ENCODE measurements at places on chromosomes 7 and 10.

- DNase-seq, result no peak
Observed at GRCh38 chr7:47939425-47940036, 8.7 kb downstream of the PKD1L1 start.

- DNase-seq, result no peak
Observed at GRCh38 chr10:102773986-102774385, 30.2 kb downstream of the WBP1L start.

GRCh38 chr10:84766923-84767322 is 438.5 kb downstream of the CCSER2 start:
- DNase-seq, result no peak

- no peak for DNase-seq
Observed at GRCh38 chr10:13993169-13993568, 337.6 kb downstream of the FRMD4A start.

- DNase-seq, result no peak
Observed at GRCh38 chr7:91999631-92000565, 59.2 kb downstream of the AKAP9 start.

- no peak for DNase-seq
Observed at GRCh38 chr7:11516328-11516727, 315.7 kb downstream of the THSD7A start.

GRCh38 chr10:49314806-49315205 is 15.8 kb downstream of the C10orf71 start:
- DNase-seq, result no peak

DNA sequence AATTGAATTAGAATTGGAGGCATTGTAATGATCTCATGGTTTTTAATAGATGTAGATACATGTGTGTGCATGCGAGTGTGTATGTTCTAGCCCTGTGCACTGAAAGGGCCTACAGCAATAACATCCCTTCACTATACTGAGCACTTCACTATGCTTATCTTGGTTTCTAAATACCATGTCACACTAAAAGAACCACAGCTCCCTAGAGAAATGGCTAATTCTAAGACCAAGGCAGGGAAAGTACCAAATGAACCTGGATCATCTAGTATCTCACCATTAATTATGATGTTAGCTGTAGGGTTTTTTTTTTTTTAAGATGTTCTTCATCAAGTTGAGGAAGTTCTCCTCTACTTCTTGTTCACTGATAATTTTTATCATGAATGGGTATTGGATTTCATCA is 55.1 kb downstream of the HECTD2 start:
- no peak for DNase-seq

DNA sequence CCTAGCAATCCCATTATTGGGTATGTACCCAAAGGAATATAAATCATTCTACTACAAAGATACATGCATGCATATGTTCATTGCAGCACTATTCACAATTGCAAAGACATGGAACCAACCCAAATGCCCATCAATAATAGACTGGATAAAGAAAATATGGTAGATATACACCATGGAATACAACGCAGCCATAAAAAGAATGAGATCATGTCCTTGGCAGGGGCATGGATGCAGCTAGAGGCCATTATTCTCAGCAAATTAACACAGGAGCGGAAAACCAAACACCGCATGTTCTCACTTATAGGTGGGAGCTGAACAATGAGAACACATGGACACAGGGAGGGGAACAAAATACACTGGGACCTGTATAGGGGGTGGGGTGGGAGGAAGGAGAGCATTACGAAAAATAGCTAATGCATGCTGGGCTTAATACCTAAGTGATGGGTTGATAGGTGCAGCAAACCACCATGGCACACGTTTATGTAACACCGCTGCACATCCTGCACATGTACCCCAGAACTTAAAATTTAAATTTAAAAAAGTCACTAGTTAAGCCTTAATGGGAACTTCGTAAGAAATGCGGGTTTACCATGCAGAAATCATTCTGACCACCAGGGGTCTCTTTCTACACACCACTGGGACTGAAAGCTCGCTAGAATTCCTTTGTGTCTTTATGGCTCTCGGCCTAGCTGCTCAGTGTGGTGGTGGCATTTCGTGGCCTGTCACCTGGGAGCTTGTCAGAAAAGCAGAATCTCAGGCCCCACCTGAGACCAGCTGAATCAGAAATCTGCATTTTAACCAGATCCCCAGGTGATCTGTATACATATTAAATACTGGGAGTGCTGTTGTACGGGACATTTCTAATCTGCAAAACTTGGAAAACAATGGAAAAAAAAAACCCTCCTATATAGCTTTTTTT is 9.5 kb downstream of the ANKRD1 start:
- no peak for DNase-seq

DNA sequence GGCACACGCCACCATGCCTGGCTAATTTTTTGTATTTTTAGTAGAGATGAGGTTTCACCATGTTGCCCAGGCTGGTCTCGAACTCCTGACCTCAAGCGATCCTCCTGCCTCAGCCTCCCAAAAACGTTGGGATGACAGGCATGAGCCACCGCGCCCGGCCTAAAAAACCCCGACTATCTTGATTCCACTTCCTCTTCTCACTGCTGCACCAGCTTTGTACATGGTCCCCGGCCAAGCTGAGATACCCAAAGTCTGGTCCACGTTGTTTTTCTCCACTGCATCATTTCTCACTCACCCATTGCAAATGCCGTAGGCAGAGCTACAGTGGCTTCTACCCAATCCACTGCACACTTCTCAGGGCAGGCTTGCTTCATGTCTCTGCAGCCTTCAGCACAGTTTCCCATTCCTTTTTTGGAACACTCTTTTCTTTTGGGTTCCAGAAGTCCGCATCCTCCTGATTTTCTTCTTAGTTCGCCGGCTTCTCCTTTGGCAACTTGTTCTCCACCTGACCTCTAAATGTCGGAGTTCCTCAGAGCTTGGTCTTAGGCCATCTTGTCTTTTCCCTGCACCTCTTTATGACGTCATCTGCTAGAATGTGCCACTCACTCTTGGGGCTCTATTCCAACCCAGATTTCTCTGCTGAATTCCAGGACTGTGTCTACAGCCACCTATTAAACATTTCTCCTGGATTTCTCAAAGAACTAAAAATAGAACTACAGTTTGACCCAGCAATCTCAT is 6.0 kb upstream of the GNB2 start:
- no peak for DNase-seq

DNA sequence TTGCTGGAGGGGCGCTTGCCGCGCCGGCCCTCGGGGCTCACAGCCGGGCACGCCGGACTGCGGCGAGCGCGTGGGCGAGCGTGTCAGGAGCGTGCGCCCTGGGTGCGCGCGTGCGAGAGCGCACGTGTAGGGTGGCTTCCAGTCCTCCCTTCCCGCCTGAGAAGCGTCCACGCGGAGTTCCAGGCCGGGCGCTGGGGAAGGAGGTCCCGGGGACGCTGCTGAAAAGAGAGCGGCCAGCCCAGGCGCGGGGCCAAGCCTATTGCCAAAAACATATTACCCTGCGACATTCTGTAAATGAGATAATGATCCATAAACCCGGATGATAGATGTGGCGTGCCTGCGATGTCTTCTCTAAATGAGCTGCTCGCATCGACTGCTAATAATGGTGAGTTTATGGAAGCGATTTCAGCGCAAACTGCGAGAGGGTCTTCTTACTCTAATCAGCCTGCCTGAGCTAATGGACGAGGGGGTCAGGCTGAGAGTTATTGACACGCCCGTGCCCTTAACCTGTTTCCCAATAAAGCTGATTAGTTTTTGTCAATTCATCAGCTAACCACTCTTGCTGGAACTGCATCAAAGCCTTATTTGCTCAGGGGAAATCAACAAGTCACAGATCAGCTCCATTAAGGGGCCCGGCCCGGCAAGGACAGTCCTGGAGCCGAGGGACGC is 8.0 kb upstream of the MNX1 start:
- no peak for DNase-seq

- no peak for DNase-seq
Observed at GRCh38 chr10:78807504-78808203, 261.1 kb upstream of the ZMIZ1 start.

GRCh38 chr10:28256776-28257175 is 46.1 kb downstream of the MPP7 start:
- no peak for DNase-seq

- DNase-seq, result no peak
Observed at GRCh38 chr7:13035233-13035632, 347.8 kb downstream of the ARL4A start.

DNA sequence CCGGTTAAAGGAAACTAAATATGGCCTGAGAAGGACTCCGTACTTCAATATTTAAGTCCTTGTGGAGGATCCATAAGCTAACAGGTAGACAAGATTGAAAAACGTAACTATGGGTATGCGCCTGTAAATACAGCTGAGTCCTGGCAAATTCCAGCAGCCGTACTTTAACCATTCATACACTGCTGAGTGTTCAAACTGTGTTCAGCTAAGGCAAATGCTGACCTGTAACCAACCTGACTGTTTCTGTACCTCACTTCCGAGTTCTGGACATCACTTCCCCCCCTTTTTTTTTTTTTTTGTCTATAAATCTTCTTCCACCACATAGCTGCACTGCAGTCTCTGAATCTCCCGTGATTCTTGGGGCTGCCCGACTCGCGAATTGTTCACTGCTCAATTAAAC is 69.1 kb downstream of the SRPK2 start:
- no peak for DNase-seq

GRCh38 chr7:65912237-65912636 is 39.4 kb downstream of the VKORC1L1 start:
- DNase-seq, result no peak

DNA sequence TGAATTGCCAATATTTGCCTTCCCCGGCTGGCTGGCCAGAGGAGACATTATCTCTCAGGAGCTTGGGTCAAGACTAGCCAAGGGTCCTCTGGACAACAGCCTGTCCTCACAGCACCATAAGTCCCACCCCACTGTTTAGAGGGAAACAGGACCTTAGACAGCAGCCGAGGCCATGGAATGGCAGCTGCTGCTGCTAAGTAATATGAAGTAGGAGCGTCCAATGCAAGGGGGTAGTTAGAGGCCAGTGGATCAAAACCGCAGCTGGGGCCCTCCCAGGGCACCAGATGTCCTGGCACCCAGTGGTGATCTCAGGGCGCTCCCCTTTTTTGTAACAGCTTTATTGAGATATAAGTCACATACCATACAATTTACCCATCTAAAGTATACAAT is 12.9 kb upstream of the KCP start:
- no peak for DNase-seq

GRCh38 chr7:34299066-34299465 is 359.0 kb upstream of the NPSR1 start:
- no peak for DNase-seq

- no peak for DNase-seq
Observed at GRCh38 chr10:3709456-3710060, 75.5 kb downstream of the KLF6 start.

GRCh38 chr7:69516238-69516820 is 81.9 kb upstream of the AUTS2 start:
- DNase-seq, result no peak

DNA sequence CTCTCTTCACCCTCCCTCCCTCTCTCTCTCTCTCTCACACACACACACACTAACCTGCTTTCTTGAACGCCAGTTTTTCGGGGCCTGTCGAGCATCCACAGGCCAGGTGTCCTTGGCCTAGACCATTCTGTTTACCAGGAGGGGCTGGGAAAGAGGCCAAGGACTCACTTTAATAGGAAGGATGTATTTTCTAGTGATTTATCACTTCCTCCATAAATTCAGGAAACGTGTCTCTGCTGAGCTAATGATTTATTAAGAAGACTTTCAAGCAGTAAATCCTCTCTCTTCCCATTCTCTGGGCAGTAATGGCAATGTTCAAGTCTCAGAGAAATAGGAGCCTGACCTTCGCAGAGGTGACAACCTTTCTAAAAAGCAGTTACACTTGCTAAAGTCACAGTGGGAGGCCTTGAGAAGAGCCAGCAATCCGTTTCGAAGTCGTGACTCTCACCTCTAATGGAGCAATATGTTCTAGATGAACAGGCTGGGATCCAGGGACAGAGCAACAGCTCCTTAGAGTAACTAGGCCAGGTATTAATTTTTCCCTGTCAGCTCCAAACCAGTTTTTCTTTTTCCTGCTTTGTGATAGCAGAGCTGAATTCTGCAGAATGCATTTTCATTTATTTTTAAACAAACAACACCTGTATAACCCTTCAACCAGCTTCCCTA is 1357.5 kb upstream of the SORCS1 start:
- no peak for DNase-seq

DNA sequence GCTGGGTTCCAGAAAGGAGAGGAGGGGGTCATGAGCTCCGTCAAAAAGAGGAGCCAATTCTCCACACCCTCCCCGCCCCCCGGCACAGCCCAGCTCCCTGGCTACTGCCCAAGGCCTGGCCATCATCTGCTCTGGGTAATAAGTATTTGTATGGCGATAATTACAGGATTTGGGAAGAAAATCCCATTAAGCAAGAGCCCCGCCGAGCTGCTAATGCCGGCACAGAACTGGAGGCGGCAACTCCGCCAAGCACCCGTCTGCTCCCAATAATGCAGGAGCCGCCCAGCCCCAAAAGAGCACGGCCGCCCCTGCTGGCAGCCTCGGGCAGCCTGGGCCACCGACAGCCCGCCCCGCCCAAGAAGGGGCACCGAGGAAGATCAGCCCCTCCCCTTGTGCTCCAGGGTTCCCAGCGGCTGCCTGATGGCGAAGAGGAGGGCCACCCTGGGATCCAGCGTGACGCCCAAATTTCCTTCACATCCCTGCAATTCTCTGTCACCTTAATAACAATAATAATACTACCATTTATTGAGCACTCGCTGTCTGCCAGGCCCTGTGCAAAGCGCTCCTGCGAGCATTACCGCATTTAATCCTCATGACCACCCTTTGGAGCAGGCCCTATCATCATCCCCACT is 5.9 kb downstream of the SLIT1 start:
- DNase-seq, result no peak

GRCh38 chr7:84261509-84261908 is 66.9 kb upstream of the SEMA3A start:
- no peak for DNase-seq

- no peak for DNase-seq
Observed at GRCh38 chr10:48300556-48300955, 5.9 kb upstream of the MAPK8 start.

GRCh38 chr7:18357691-18358090 is 137.9 kb upstream of the HDAC9 start:
- DNase-seq, result no peak

DNA sequence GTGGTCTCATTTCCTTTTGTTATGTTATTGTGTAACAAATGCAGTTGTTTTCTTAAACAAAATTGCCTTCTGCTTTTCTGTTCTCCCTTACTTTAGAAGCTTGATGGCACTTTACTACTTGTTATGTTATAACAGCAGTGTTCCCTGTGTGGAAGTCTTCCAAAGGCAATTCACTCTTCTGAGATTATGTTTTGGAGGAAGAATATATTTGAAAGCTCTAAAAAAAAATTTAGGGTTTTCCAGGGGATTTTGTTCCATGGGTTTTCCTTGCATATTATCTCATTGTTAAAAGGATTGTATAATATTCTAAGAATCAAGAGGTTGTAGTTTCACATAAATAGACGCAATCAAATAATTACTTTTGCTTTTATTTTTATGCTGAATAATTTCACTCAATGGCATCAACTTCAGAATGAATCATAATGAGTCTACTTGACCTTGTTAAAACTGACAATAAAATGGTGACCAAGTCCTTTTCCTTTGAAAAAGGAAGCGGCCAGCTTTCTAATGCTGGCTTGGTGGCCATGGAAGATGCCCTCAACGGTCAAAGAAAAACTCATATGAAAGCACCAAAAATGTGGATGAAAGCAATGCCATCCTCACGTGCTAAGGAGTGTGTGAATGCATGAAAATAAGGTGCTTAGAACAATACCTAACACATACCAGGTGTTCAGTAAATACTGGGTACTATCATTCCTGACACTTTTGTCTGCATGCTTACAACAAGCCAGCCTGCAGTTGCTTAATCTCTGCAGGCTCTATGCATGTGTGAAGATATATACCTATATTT is 92.4 kb upstream of the KLF6 start:
- no peak for DNase-seq

GRCh38 chr7:108459922-108460551 is 3.8 kb upstream of the NRCAM start:
- DNase-seq, result no peak

All from stimulated activated CD8-positive, alpha-beta memory T cell treated with anti-CD3 and anti-CD28 coated beads, Interleukin-7, amount 100 ng/mL, for 1 hour (primary cell).